ENCODE measurements at places on chromosomes 1 and 21. TPM values are rescaled to one million over a fixed set of nuclear protein-coding genes. Genes with fewer than 3 reads are reported as not detected.

Gene CGN
- total RNA-seq = 0.61 TPM

Gene OR10Z1
- not detected for total RNA-seq

Gene NGF
- total RNA-seq = not detected

Gene GJB5
- not detected for total RNA-seq

Gene FAM43B
- 2.8 TPM for total RNA-seq

Gene ZBTB18
- 11.7 TPM for total RNA-seq

Gene PCBP3
- total RNA-seq = not detected

Gene ANGPTL7
- total RNA-seq = not detected

Gene CTH
- total RNA-seq = 1.7 TPM

Gene CD48
- total RNA-seq = not detected

Gene TUFT1
- total RNA-seq = 4.2 TPM
